ENCODE measurements at places on chromosomes 3 and 15.
A peak's percentile ranks its signal among the peaks of the same experiment; 100 is the strongest.

GRCh38 chr3:152589644-152590043 is 245.3 kb upstream of the P2RY1 start:
- no peak for DNase-seq

- no peak for DNase-seq
Observed at GRCh38 chr3:88150806-88151205, 1.0 kb downstream of the C3orf38 start.

- no peak for DNase-seq
Observed at GRCh38 chr3:120148187-120148949, 54.1 kb upstream of the GSK3B start.

GRCh38 chr15:30885814-30886213 is 17.9 kb upstream of the FAN1 start:
- DNase-seq, result peak; percentile 37

DNA sequence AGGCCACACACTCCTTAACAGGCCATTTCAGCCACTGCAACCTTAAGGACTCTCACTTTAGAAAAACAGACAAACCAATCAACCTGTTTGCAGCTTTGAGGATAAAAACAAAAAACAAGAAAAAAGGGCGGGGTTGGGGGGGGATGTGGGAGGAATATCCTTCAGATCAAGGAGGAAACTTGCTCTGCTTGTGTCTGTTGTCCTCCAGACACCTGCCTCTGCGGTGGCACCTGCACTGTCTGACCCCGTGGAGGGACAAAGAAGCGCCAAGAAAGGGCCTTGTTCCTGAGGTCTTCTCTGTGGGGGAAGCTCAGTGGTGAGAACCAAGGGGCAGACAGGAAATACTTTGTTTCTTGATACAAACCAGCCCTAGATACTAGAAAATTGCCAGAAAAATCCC is 70.5 kb downstream of the POLR2M start:
- no peak for DNase-seq

- no peak for DNase-seq
Observed at GRCh38 chr15:98902931-98903330, 104.7 kb downstream of the PGPEP1L start.

DNA sequence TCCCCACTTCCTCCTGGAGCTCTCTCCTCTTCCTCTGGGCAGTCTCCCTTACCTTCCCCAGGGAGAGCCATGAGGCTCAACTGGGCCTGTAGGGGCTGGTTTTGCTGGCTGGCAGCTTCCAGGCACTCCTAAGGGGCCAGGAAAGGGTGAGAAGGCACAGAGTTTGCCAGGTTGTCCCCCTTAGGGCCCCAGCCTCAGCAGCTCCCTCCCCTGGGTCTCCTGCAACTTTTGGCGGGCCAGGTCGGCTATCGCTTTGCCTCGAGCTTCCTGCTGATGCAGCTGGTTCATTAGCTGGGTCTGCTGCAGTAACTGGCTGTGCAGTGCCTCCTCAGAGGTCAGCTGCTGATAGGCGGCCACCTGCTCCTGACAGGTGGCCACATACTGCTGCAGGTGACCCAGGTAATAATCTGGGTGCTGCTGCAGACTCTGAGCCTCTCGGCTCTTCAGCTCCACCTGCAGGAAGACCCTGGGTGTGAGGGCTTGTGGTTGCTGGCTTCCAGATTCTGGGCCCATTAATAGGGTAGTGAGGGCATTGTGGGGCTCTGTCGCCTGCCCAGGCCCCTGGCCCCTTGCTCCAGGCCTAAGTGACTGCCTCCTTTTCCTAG is 29.7 kb upstream of the OR4F6 start:
- no peak for DNase-seq

DNA sequence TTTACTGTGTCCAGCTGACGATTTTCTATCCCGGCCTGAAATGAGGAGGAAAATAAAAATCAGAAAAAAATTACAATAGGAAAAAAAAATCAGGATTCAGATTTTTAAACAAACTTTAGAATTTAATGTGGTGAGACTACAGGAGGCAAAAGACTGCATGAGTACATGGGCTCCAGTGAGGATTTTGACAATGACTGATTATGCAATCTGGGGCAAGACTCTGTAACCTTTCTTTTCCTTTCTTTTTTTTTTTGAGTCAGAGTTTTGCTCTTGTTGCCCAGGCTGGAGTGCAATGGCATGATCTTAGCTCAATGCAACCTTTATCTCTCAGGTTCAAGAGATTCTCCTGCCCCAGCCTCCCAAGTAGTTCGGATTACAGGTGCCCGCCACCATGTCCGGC is 29.9 kb downstream of the SPG11 start:
- DNase-seq, result peak; percentile 50

DNA sequence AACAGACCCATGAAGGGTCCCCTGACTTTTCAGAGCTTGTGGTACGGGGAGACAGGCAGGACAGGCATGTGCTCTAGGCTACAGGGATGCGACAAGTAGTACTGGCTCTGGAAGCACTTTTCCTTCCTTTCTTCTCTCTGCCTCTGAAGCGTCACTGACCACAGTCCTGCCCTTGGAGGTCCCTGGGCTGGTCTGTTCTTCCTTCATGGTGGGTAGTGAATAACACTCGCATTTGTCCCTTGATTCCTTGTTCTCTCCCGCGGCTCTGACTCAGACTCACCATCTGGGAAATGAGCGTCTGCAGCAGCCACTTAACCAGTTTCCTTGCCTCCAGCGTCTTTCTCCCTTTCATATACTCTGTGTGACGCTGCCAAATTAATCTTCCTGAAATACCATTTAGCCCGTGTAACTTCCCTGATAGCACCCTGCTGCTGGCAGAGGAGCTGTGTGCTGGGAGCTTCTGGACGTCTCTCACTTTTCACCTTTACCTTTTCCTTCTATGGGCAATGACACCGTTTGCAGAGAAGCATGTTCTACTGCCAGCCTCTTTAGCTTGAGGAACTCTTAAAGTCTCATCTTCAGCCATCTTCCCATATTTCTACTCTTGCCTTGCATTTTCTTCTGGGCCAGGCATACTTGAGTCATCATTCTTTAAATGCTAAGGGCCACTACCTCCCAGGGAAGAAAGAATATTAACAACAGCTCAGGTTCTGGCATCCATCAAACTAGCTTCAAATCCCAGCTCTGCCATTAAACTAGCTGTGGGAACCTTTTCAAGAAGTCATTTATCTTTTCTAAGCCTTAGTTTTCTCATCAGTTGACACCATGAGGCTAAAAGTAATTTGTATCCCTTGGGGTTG is 33.6 kb downstream of the TMEM45A start:
- peak; percentile 94 for DNase-seq

GRCh38 chr3:10198761-10199649 is 34.3 kb downstream of the IRAK2 start:
- no peak for DNase-seq

- DNase-seq, result peak; percentile 14
Observed at GRCh38 chr3:79039192-79039591, 728.6 kb downstream of the ROBO1 start.

GRCh38 chr3:188756241-188756640 is 415.5 kb upstream of the TPRG1 start:
- no peak for DNase-seq

GRCh38 chr3:24687671-24688070 is 193.0 kb upstream of the THRB start:
- no peak for DNase-seq

DNA sequence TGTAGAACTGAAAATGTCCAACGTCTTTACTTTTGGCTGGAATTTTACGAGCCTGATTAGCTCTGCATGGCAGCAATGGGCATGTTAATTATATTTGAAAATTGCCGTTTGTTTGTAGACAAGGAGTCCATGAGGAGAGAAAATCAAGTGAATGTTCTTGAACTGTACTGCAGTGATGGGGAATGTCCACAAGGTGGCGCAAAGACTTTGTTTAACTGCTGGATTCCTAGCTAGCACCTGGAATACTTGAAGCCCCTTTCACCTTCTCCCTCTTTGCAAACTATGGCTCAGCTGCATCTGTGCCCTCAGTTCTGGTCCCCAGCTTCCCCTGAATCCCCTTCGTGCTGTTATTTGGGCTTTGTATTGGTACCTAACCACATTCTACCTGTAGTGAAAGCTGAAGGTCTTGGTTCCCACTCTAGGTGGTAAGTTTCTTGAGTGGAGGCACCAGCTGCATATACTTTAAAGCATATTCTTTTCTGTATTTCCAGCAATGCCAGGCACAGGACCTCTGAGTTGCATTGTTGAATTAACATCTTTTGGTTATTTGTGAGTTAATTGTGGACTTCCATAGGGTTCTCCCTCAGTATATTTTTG is 25.3 kb downstream of the EXOG start:
- DNase-seq, result peak; percentile 61

- no peak for DNase-seq
Observed at GRCh38 chr3:53618936-53619335, 124.5 kb downstream of the CACNA1D start.

DNA sequence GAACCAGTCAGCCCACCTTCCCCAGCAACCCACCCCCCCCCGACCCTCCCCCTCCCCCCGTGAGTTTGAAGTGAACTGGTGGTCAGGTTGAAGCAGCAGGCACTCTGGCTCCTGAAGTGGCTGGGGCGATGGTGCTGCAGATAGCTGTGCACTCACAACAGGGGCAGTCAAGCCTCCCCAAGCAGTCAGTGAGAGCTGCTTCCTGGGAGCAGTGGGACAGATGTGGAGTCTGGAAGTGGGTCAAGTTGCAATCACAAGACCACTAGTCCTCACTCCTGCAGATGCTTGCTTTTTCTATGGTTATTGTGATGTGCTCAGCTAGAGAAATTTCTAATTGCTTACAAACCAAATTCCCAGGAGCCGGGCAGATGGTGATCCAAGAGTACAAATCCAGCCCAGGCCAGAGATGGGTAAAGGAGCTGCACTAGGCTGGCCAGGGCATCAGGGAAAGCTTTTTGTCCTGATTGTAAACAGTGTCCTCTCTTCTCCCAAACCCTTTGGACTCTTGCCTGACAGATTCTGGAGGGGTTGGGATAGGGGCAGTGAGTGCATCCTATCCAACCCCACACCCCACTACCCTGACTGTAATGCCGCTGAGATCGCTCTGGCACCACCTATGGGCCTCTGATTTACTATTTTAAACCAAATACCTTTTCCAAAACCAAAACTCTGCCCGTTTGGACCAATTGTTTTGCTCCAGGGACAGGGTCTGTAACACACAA is 9.8 kb upstream of the CLPX start:
- no peak for DNase-seq

GRCh38 chr3:46609944-46610722 is 2.2 kb upstream of the FAM240A start:
- DNase-seq, result no peak

GRCh38 chr3:195800240-195800639 is 11.5 kb downstream of the MUC4 start:
- no peak for DNase-seq

DNA sequence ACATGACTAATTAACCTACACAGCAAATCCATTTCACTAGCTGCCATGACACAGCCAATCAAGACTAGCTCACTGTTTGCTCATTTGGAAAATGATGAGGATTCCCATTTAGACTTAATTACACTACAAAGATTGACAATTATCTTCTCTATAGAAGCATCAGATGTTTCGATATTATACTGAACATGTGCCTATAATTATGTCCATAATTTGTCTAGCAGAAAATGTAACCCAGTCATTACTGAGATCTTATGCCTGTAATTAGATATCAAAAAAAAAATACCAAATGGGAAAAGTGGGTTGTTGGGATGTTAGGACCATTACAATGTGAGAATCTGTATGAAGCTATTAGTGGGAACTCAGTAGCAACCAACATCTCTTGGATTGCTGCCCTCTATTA is 344.2 kb upstream of the MCTP2 start:
- DNase-seq, result no peak

DNA sequence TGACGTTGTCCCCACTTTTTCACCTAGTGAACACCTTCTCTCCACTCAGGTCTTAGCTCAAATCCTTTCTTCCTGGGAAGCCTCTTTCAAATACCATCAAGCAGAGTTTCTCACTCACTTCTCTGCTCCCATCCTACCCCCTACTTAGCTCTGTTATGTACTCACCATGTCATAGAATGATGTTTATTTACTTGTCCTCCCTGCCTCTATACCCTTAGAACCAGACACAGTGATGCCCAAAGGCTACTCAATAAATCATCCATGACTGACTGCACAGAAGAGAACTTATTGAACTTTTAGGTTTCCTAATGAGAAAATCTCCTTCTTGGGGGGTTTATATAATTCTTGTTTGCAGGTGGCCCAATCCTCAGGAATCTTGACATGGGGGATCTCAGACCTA is 154.2 kb downstream of the SSR3 start:
- no peak for DNase-seq

DNA sequence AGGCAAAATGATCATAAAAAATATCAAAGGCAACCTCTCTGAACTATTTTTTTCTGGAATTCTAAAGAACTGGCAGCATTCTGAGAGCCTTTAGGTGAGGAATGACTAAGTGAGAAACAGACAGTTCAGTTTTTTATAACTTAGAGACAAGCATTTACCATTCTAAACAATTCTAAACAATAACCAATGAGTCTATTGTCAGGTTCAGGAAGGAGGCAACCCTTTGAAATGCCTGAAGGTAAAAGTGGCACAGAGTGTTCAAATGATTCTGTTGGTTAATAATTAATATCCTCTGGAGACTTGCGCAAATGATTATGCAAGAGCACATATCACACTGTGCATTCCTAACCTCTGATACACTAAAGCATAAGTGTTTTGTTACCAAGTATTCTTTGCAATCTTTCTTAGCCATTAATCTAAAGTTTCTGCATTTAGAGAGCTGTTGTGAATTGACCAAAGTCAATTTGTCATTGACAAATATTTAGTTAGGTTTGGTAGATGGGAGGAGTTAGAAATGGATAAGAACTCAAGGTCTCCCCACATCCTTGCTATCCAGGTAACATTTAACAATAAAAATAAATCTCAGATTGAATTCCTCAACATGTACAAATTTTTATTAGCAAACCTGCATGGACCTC is 9.2 kb upstream of the TGFBR2 start:
- peak; percentile 76 for DNase-seq

- DNase-seq, result peak; percentile 78
Observed at GRCh38 chr15:42591238-42591934, 16.0 kb downstream of the STARD9 start.

- DNase-seq, result no peak
Observed at GRCh38 chr3:116476691-116477090, 31.4 kb upstream of the LSAMP start.

DNA sequence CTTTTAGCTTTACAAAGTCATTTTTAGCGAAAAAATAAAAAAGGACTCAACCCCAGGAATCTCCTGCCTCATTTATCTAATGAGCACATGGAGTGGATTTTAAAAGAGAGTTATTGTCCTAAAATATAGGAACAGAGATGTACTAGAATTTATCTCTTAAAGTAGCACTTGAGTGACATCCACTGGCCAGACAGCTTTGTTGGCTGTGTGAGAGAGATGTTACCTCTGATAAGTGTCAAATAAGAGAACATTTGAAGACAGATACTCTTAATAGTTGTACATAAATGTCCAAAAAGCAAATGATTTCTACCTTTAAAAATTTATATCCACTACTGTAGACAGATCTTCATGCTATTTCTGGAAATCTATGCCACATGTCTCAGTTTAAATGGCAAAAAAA is 12.3 kb upstream of the MFSD1 start:
- peak; percentile 71 for DNase-seq

DNA sequence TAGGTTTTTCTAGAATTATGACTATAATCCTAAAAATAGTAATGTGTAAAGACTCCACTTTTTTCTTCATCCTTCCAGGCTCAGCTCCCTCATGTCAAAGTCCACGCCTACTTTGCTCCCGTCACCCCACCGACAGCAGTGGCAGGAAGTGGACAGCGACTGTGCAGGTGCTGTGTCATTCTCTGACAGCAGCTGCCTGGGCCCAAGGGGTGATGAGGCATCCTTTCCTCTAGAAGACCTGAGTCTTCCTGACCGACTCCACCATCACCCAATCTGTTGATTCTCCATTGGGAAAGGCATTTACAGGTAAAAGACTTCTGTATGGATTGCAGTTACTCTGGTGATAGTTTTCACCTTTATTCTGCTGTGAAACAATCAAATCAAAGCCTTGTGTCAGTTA is 54.8 kb downstream of the UBP1 start:
- no peak for DNase-seq

Measured in fibroblast of skin of scalp (primary cell).